ENCODE measurements at places on chromosomes 11 and 22. TPM values are rescaled to one million over a fixed set of nuclear protein-coding genes. Genes with fewer than 3 reads are reported as not detected.
A peak's percentile ranks its signal among the peaks of the same experiment; 100 is the strongest.

The LDHAL6A gene
- total RNA-seq, result not detected

The ACTN3 gene
- 0.16 TPM for total RNA-seq

The ENDOD1 gene
- 69.0 TPM for total RNA-seq

The APOA1 gene
- total RNA-seq, result not detected

The BCL2L13 gene
- 50.5 TPM for total RNA-seq

The NEFH gene
- 0.60 TPM for total RNA-seq

DNA sequence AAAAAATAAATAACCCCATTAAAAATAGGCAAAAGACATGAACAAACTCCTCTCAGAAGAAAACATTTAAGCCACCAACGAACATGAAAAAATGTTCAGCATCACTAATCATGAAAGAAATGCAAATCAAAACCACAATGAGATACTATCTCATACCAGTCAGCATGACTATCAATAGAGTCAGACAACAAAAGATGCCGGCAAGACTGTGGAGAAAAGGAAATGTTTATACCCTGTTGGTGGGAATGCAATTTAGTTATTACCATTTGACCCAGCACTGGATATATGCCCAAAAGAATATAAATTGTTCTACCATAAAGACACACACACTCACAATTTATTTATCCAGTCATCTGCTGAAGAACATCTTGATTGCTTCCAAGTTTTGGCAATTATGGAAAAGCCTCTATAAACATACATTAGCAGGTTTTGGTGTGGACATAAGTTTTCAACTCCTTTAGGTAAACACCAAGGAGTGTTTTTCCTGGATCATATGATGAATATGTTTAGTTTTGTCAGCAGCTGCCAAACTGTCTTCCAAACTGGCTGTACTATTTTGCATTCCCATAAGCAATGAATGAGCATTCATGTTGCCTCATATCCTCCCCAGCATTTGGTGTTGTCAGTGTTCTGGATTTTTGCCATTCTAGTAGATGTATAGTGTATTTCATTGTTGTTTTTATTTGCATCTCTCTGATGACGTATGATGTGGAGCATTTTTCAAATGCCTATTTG, 28.0 kb downstream of the OR8D1 start:
- DNase-seq, result no peak

- peak; percentile 87 for DNase-seq
These were observed 2.5 kb downstream of the PLAAT2 start for GRCh38 chr11:63560506-63561180.

GRCh38 chr22:46071451-46072109, 78.7 kb upstream of the PPARA start:
- peak; percentile 88 for DNase-seq

DNA sequence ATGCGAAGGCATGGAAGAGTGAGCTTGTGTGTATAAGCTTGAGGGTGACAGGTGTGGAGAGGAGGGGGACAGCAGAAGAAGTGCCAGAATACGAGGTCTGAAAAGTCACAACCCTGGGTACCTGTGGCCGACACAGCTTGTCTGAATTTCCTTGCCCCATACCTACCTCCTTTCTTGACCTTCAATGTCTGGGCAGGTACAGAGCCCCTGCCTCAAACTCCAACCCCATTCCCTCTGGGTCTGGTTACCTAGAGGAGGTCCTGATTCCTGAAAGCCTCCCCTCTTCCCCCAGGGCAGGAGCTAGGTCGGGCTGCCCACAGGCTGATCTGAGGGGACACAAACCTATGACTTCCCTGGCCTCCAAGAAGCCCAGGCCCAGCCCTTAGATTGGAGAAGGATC, 36.6 kb upstream of the FCHSD2 start:
- DNase-seq, result no peak

GRCh38 chr11:124839972-124840621, 25.1 kb upstream of the ROBO3 start:
- DNase-seq, result no peak

- DNase-seq, result peak; percentile 35
These were observed 61.7 kb upstream of the FGF3 start for GRCh38 chr11:69880826-69881445.

GRCh38 chr11:114738954-114739353, 60.6 kb downstream of the NXPE2 start:
- peak; percentile 31 for DNase-seq

- DNase-seq, result no peak
These were observed 46.2 kb upstream of the SEPTIN5 start for GRCh38 chr22:19667872-19668740.

- no peak for DNase-seq
These were observed 42.2 kb upstream of the PRSS23 start for GRCh38 chr11:86758171-86758570.

GRCh38 chr11:71241721-71242259, 10.6 kb downstream of the SHANK2 start:
- no peak for DNase-seq

DNA sequence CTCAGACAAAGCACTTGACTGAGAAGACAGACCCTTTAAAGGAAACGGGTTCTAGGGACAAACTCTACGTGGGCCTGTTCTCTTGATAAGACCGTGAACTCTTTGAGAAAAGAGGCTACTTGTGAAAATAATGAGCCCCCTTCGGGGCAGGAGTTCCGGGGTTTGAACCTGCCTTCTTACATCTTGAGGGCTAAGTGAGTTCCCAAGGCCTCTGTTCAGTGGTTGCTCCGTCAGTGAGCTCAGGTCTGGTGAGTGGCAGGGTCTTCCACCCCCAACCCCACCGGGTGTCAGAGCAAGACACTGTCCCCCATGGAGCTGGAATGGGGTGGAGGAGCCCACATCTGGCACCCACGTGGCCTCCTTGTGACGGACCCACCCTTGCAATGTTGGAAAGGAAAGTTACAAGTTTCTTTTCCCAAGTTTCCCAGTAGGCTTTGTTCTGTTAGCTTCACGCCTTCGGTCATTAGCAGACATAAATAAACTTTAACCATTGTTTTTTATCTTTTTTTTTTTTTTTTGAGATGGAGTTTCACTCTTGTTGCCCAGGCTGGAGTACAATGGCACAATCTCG, 6.3 kb upstream of the SAMM50 start:
- no peak for DNase-seq

DNA sequence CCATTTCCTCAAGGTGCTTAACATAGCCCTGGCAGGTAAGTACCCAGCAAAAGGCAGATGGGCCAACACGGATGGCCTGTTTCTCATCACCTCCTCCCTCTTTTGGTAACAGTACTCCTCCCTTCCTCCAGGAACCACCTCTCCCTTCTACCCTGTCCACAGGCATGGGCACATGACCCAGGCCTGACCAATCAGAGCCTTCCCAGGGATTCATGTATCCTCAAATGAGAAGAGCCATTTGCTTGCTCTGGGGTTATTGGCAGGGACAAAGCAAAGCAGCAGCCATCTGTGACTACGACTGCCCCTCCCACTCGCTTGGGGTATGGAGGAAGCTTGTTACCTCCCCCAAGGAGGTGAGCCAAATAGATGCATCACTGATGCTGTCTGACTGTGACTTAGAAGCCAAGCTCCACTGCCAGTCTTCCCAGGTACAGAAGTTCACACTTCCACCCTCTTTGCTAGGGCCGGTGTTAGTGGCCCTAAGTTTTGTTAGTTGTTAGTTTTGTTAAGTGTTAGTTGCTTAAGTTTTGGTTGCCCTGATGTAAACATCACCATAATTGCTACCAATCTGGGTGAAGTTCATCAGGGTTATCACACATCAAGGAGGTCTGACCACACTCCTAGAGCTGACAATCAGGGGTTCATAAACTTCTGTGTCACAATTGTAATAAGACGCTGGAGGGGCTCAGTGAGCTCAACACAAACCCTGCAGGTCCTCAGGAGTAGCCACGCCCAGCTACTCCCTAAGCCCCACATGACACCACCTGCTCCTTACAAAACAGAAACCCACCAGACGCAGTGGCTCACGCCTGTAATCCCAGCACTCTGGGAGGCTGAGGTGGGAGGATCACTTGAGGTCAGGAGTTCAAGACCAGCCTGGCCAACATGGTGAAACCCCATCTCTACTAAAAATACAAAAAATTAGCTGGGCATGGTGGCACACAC, 57.3 kb downstream of the ARFGAP3 start:
- no peak for DNase-seq

Data from kidney (tissue), 22 donors.